ENCODE measurements at places on chromosomes 12 and 14.

DNA sequence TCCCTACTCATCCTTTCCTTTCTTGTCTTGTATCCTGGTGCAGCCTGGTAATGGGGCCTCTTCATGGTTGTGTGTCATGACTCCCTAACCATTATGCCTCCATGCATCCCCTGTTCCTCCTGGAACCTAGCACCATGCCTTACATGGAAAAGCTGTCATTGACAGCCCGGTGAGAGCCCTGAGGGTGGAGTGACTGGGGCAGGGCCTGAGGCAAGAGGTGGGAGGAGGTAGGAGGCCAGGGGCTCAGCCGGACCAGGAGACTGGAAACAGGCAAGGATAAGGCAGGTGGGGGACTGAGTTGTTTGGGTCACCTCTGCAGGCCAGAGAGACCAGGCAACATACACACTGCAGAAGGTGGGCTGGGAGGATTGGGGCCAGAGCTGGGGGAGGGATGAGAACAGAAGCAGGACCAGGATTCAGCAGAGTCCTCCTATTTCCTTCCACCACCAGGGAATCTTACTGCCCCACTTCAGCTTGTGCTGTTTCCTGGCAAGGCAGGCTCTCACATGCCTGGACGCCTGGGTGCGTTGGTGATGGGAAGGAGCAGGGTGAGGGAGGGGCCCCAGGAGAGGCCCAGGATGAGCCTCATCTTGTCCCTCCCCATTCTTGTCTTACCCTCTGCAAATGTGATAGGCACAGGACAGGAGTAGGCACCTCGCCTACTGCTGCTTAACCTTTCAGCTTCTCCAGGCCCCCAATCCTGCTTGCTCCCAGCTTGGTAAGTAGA is at the start of gene LTB4R2:
Gene LTB4R2 (plus strand): TSS at position 603 of the 727 bp plus-strand sequence. CDS start 525 bp downstream, outside the sequence.
- DNase-seq, result no peak

DNA sequence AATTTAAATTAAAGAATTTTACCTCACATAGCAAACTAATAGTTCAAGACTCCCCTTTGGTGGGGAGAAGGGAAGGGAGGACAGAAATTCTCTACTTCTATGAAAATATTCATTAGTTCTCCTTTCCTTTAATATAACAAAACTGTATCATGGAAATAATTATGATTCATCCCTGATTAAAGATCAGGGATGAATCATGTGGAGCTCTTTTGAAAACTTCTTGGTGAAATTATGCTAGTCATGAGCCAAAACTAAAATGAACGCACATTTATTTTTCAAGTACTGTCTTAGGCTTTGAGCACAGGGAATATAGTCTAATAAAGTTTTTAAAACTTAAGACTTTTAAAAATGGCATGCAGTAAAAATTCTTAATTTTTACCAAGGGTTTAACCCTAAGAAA is 17.1 kb downstream of the TMBIM4 start:
- peak; percentile 67 for DNase-seq

GRCh38 chr12:6569312-6569711 is 1.2 kb upstream of the NOP2 start:
- DNase-seq, result no peak

GRCh38 chr14:73392329-73393257 is 65.8 kb downstream of the NUMB start:
- DNase-seq, result no peak

Measured in cardiac fibroblast (primary cell).